ENCODE measurements at places on chromosomes 16 and 17.

DNA sequence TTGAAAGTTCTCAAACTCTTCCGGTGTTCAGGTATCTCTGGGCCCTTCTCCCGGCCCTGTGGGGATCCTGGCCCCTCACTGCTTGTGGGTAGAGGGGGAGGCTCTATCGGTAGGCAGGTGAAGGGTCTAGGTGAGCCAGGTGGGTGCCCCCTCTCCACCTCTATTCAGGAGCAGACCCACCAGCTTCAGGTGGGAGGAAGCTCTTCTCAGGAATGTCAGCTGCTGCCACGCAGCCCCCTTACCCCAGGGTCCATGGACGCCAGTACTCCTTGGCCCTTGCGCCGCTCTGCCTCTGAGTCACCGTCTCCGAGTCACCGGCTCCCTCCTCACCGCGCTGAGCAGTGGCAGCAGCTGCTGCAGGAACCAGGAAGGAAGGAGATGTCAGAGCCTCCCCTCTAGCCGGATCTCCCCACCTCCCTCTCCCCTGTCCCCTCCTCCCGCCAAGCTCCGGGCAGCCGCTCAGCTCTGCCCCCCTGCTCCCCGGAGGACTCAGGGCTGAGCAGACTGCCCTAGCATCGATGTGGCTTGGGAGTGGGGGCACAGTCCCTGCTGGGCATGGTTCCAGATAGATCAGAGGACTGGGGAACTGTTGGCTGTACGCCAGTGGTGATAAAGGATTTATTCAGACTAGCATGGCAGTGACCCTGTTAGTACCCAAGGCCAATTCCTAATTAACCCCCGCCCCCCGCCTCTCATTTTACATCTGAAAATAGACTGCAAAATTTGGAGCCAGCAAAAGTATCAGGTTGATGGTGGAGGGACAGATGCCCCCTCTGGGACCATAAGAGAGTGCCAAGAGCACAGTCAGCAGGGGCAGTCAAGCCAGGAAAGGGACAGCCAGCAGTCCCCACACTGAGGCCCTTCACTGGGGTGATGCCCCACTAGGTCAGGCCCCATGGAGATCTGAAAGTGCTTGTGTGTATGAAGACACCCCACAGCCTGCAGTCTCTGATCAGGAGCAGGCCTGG is at the start of gene OSBPL7:
Gene OSBPL7, minus strand, starts transcription at position 371 of the 968 bp plus-strand sequence. CDS start 1,516 bp downstream, outside the sequence.
- DNase-seq, result peak; percentile 68

DNA sequence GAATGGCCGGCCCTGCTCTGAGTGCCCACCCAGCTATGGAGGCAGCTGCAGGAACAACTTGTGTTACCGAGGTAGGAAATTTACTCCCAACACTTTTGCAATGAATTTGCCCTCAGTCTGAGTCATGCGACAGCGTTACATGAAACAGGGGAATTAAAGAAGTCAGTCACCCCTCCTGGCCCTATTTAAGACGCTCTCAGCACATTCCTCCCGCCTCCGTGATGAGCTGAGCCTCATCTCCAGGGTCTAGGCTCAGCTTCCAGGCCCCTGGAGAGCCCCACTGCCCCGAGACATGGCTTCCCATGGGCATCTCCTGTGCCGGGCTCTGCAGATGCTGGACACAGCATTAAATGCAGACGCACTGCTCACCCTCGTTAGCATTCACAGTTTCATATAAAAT is 35.0 kb downstream of the CRISPLD2 start:
- DNase-seq, result no peak

DNA sequence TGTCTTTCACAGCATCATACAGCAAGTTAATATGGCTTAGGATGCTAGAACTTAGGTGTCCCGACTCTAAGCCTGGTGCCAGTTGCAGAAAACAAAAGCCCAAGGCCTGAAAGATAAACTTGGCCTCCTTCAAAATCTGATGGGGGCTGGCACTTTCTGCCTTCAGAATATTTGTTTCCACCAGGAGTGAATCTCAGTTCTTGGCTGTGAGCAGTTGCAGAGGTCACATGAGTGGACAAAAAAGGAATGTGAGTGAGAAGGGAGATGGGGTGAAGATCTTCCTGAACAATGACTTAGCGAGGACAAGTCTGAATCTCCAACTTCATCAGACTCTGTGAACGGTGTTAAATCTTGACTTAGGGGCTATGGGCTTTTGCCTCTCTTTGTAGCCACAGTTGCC is 46.6 kb downstream of the HOXB1 start:
- no peak for DNase-seq

GRCh38 chr17:57418463-57419246 is 162.3 kb downstream of the MSI2 start:
- no peak for DNase-seq

DNA sequence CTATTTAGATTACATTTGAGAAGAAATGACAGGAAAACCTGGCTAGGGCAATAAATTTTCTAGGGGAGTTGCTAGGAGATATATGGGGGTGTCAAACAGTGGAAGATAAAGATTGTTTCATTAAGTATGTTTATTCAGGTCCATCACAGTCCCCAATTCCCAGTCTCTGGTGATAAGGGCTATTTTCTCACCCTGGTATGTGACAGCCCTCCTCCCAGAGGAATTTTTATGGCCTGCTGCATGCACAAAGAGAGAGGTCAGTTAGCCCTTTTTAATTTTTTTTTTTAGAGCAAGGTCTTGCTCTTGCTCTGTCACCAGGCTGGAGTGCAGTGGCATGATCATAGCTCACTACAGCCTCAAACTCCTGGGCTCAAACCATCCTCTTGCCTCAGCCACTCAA is 53.6 kb upstream of the ATF7IP2 start:
- no peak for DNase-seq

DNA sequence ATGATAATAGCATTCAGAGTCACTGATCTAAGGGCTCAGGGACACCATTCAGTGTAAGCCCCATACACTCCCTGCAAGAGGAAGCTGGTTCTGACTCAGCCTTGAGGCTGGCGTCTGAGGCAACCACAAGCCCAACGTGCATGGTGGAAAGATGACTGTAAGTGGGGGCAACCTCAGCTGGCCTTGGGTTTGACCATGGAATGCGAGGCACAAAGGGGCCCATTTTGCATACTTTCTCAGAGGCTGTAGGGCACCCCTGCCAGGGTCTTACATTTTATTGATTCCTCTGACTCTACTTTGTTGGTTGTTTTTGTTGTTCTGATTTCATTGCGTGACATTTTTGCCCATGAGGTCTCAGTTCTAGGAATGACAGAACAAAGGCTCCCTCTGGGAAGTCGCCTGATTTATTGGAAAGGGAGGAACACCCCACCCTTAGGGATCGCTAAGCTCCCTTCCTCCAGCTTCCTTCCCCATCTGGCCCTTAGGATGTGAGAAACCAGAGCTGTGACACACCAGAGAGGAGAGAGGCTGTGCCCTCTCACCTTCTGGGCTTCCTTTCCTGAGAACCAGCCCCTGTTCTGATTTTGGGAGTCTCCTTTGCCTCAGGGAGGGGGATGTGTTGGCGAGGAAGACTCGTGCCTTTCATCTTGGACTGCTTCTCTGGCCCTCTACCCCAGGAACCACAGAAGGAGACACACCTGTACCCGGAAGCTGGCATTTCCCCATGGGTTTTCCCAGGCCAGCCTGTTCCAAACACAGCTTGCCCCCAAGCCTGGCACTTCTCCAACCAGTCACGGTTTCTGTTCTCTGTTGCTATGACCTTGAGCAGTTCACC is 5.6 kb upstream of the CIITA start:
- peak; percentile 30 for DNase-seq

DNA sequence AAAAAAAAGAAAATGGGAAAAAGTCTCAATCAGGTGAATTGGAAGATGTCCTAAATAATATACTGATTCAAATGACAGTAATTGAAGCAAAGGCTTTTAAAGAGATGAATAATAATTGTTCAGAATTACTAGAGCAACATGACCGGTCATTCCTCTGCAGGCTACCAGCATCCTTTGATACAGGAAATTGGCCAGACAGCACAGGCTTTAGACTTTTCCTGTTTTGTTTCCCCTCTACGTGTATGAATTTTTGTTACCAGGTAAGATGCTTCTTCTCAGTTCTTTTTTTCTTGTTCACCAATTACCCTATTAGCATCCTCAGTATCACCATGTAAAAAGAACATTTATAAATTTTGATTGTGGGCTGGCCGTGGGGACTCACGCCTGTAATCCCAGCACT is 77.5 kb downstream of the RPGRIP1L start:
- DNase-seq, result no peak

GRCh38 chr17:40519089-40519775 is 17.8 kb upstream of the TNS4 start:
- DNase-seq, result no peak

DNA sequence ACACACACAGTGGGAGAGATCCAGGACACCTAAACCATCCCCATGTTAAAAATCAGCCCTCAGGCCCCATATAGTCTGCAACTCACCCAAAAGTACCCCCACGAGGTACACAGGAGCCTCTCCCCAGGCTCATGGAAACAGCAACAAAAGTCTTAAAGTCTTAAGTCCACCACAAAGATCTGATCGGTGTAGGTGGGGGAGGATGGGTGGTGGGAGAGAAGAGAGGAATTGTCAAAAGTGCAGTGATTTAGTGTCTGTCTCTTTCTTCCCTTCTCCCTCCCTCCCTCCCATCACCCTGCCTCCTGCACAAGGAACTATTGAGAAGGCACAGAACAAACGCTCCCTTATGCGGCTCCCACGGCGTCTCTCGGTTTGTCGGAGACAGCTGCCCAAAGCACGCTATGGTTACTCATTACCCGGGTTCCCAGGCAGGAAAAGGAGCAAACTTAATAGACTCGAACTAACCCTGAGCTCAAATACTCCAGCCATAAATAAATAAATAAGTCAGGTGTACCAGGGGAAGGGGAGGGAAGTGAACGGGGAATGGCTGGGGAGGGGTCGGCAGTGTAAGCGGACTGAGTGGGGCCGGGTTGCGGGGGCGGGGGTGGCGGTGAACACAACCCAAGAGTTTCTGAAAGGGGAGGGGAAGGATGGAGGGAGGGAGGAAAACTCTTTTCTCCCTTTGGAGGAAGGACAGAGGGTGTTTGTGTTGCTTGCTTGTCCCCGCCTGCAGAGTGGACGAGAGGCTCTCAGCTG is 477.4 kb downstream of the SLC39A11 start:
- DNase-seq, result no peak

DNA sequence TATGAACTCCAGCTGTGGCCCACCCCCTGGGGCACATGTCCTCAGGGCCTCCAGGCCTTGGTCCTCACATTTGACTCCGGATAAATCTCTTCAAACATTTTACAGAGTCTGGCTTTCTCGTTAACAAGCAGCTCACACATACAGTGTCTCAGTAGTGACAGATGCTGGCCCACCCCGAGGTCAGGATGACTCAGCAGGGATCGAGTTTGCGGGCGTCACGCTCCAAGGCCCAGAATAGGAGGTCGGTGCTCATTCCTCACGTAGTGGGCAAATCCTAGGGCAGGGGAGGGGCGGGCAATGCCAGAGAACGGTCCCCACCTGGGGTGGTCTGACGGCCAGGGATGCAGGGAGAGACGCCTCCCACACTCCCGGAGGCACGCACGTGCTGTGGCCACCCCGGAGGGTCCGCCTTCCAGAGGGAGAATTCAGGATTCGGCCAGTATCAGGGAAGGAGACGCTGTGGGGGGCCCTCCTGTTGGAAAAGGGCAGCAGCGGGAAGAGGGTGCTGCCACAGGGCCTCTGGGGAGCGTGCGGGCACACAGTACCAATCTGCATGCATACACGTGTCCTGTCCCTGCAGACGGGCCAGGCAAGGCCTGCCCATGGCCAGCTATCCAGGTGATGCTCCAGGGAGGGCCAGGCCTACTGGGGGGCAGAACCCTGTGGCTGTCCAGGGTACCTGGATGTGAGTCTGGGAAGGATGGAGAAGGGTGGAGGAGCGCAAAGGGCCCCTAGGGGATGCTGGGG is 8.6 kb downstream of the SLC7A5 start:
- no peak for DNase-seq

- no peak for DNase-seq
Measured at GRCh38 chr16:57941016-57941664, 29.8 kb downstream of the CNGB1 start.

DNA sequence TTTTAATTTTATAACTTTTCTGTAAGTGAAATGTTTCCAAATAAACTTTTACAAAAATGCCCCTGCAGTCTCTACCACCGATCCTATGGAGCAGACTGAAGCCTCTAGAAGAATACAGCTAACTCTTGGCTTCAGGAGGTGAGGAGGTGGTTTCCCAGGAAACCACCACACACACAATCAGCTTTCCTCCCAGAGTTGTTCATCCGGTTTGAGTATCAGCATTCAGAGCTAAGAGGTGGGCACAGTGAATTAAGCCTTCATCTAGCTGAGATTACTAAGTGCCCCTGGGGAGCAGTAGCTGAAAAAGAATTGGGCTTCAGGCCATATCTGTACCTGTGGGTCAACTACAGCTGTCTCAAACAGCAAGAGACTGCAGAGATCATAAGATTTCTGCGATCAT is 139.7 kb downstream of the AATF start:
- no peak for DNase-seq

DNA sequence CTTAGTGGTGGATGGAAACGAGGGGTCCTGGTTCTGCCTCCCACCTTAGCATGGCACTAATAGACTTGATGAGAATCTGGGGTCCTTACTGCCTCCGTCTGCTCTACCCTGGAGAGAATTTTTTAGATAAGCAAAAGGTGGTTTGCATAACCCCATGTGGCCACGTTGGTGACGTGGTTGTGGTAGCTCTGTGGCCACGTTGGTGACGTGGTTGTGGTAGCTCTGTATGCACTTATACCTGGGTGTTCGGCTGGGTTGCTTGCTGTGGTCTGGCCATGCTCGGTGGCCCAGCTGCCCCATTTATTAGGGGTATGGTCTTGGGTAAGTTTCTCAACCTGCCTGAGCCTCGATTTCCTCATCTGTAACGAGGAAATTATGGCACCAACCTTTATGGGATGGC is 13.0 kb downstream of the SPIRE2 start:
- DNase-seq, result peak; percentile 54

GRCh38 chr16:67244387-67245185 is 2.7 kb downstream of the FHOD1 start:
- peak; percentile 61 for DNase-seq

- no peak for DNase-seq
Measured at GRCh38 chr16:27432558-27432957, 30.6 kb downstream of the IL21R start.

DNA sequence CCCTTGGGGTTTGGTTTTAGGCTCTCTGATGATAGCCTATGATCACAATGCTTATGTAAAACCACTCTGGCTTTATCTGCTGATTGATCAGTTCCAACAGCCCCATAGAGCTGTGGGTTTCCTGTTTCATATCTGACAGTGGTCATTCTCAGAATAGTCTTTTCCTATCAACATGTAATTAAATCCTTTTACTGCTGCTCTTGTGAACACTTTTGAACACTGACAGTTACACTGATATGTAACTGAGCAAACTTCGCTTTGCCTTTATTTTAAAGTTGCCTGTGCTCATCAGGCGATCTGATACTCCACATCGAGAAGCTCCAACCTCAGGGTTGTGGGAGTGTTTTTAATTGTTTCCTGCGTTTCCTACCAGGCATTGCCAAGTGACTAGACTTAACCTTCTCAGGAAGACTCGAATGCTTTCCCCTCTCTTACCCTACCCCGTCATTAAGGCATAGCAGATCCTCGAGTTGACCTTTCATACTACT is 17.3 kb upstream of the CLEC18B start:
- no peak for DNase-seq
